ENCODE measurements at places on chromosomes 11 and 22.
A peak's percentile ranks its signal among the peaks of the same experiment; 100 is the strongest.

DNA sequence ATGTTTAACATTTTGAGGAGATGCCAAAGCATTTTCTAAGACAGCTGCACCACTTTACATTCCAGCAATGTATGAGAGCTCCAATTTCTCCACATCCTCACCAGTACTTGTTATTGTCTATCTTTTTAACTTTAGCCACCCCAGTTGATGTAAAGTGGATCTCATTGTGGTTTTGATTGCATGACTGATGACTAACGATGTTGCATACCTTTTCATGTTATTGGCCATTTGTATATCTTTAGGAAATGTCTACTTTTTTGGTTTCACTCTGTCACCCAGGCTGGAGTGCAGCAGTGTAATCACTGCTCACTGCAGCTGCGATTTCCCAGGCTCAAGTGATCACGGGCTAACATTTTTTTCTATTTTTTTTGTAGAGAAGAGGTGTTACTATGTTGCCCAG is 8.9 kb downstream of the TTC28 start:
- H3K4me1 ChIP-seq: no peaks in the 10 kb centered on the region
- no peaks in the 10 kb centered on the region for H3K36me3 ChIP-seq
- no peaks in the 10 kb centered on the region for H3K27me3 ChIP-seq
- H3K4me3 ChIP-seq: no peak overlapping the region

- no peak overlapping the region for H3K4me3 ChIP-seq
- no peak overlapping the region for H3K27ac ChIP-seq
These were observed 14.4 kb downstream of the ATXN10 start for GRCh38 chr22:45686004-45686403.

DNA sequence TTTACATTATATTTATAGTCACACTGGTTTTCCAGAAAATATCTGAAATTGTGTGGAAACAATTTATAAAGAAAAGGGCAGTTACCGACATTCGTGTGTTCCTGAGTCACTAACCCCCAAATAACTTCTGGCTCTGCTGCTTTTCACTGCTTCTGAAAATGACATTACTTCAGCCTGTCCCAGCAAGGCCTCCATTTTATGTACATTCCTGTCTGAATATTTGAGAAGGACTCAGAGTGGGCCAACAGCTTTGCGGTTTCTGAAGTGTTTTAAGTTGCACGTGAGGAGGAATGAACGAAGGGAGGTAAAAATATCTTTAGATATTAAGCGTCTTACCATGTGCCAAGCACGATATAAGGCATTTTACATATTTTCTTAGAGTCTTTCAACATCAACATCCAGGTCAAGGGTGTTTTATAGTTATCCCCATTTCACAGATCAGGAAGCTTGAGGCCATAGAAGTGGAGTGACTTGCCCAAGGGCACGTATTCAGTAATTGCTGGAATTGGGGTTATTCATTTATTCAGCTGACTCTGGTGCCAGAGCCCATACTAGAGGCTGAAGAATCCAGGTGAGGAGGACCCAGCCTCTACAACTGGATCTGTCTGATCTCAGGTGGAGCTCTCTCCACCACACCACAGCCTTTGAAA is 30.8 kb upstream of the WNT11 start:
- no peak overlapping the region for H3K27ac ChIP-seq
- no peak overlapping the region for H3K4me3 ChIP-seq
- no peaks in the 10 kb centered on the region for H3K27me3 ChIP-seq
- no peak for DNase-seq

GRCh38 chr11:67648796-67649613 is 1.5 kb downstream of the ACY3 start:
- H3K4me3 ChIP-seq: no peak overlapping the region
- no peaks in the 10 kb centered on the region for H3K36me3 ChIP-seq
- H3K27me3 ChIP-seq: peaks cover 5% of the 10 kb centered on the region

DNA sequence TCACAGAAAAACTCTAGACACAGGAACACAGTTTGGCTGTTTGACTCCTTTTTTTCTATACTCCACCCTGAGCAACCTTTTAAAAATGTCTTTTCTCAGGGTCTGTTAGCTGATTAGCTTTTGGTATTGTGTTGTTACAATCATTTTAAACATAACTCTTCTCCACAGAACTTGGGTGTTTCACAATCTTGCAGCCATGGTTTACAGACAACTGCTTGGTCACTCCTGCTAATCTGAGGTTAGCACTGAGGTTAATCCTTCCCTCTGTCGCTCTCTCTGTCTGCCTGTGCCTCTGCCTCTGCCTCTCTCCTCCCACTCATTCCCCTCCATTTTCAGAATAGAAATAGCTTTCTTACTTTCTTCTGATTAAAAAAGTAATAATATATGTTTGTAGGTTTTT is 62.4 kb upstream of the ZBED5 start:
- no peaks in the 10 kb centered on the region for H3K27me3 ChIP-seq
- DNase-seq: no peak
- no peak overlapping the region for H3K27ac ChIP-seq

DNA sequence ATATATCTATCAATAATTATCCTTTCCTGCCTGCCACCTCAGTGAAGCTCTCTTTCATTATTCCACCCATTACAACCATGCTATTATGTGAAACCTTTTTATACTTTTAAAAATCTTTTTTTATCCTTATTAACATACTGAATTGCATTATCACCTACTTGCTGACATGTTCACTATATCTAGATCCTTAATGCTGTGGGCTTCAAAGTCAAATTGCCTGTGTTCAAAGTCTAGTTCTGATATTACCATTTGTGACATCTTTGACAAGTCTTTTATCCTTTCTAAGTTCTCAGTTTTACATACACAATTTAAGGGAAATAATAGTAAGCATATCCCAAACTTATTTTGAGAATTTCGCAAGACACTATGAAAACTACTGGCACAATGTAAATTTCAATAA is 2239.4 kb downstream of the LRRC4C start:
- H3K4me1 ChIP-seq: no peaks in the 10 kb centered on the region
- H3K4me3 ChIP-seq: no peak overlapping the region
- H3K27ac ChIP-seq: no peak overlapping the region
- H3K27me3 ChIP-seq: no peaks in the 10 kb centered on the region
- DNase-seq: no peak
- no peaks in the 10 kb centered on the region for H3K36me3 ChIP-seq

DNA sequence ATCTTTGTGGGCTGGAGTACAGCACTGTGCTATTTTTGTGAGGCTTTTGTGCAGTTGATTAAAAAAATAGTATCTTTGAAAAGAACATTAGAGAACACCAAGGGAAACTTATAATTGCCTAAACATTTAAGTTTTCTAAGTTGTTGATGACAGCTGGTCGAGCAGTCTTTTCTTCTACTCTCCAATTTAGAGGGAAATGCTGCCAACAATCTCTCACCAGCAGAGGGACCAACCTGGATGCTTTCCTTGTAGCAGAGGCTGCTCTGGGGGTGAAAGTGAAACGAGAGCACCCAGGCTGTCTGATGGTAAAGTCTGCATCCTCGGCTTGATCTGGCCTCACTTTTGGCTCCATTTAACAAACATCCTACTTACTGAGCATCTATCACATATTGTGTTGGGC is 1286.5 kb upstream of the TENM4 start:
- H3K27ac ChIP-seq: no peak overlapping the region
- no peaks in the 10 kb centered on the region for H3K36me3 ChIP-seq
- no peaks in the 10 kb centered on the region for H3K27me3 ChIP-seq
- no peak overlapping the region for H3K4me3 ChIP-seq
- no peaks in the 10 kb centered on the region for H3K4me1 ChIP-seq

GRCh38 chr11:132301465-132301864 is 931.0 kb downstream of the NTM start:
- H3K4me1 ChIP-seq: no peaks in the 10 kb centered on the region

DNA sequence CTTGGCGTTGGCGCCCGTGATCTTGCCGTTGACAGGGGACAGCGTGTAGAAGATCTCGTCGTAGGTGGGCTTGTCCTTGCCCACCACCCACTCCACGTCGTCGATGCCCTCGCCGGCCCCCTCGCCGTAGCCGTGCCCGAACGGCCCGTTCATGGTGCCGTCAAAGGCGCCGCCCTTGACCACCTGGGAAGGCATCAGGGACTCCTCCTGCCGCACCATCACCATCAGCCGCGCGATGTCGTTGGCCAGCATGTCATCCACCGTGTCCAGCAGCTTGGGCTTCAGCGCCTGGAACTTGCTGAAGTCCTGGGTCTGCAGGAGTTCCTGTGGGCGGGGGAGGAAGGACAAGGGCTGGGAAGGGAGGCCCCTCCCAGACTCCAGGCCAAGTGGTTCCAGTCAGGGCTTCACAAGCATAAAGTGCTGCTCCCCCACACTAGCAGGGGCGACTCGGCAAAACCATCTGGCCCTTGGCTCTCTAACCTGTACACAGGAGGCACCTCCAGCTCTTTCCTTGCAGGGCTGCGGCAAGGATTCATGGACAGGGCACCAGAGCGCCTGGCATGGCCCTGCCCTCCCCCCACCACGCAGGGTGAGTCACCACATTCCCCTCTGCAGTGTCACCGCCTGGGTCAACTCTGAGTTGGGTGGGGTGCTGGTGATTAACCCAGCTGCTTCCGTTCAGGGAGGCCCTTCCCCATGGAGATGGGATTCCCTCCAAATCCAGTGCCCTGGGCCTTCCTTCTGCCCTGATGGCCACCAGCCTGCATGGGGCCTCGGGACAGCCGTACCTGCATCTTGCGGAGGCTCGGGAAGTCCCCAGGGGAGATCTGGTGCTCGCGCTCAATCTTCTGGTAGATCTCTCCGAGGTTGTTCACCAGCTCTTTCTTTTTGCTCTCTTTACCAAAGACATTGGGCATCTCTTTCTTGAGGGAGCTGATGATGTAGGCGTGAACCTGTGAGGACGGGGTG is 10.4 kb upstream of the CDC42BPG start:
- H3K4me3 ChIP-seq: no peak overlapping the region
- H3K4me1 ChIP-seq: peaks cover 90% of the 10 kb centered on the region
- peak; percentile 52 for DNase-seq
- H3K27ac ChIP-seq: peak overlapping the region; percentile 78
- peaks cover 5% of the 10 kb centered on the region for H3K36me3 ChIP-seq
